ENCODE measurements at places on chromosomes 16 and 17.

- DNase-seq, result no peak
Observed at GRCh38 chr17:17298108-17298507, 5.1 kb upstream of the NT5M start.

DNA sequence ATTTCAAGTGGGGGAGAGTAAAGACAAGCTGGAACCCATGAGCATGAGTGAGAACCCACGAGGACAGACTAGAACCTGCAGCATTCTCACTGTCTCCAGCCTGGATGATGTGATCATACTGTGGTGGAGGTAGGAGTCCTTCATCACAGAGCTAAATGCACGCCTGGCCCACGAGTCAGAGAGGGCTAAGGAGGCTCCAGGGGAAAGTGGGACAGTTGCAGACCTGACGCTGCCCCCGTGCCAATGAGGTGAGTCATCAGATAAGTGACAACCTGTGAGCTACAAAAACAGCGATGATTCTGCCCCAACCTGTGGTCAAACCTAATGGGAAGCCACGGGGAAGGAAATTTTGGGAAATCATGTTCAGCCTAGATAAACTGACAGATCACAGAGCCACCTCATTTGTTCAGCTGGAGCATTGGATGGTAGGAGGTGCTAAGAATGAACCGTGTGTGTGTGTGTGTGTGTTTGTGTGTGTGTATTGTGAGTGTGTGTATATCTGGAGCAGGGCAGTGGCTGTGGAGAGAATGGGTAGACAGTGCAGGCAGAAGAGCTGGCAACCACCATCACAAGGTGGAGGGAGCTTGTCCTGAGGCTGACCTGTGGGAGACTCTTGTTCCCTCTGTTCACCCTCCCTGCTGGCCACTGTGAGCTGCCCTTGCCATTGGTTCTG is 131.8 kb downstream of the UTP18 start:
- DNase-seq, result no peak

DNA sequence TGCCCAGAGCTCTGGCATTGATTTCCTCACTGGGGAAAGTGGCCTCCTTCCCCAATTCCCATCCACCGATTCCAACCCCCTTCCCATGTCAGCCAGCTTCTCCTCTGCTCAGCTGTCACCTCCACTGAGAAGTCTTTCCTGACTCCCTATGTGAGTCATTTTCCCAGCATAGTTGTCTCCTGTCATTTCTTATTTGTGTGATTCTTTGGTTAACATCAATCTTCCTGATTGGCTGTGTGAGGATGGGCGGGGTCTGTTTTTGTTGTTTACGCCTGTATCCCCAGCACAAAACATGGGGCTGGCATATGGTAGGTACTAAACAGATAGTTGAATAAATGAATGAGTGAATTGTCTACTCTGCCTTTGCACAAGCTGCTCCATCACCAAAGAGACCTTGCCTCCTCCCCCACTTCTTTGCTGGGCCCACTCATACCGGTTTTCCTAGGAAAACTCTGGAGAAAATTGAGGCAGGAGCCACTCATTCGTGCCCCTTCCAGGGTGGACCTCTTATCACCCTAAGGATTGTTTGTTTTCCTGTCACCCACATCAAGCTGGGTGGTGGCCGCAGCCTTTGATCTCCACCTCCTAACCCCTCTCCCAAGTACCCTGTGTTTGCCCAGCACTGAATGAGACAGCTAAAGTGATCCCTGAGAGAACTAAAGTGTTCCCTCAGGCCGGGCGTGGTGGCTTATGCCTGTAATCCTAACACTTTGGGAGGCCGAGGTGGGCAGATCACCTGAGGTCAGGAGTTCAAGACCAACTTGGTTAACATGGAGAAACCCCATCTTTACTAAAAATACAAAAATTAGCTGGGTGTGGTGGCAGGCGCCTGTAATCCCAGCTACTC is 1.2 kb upstream of the GRB7 start:
- DNase-seq, result no peak

GRCh38 chr16:84091460-84091859 is 25.3 kb downstream of the MBTPS1 start:
- DNase-seq, result no peak

DNA sequence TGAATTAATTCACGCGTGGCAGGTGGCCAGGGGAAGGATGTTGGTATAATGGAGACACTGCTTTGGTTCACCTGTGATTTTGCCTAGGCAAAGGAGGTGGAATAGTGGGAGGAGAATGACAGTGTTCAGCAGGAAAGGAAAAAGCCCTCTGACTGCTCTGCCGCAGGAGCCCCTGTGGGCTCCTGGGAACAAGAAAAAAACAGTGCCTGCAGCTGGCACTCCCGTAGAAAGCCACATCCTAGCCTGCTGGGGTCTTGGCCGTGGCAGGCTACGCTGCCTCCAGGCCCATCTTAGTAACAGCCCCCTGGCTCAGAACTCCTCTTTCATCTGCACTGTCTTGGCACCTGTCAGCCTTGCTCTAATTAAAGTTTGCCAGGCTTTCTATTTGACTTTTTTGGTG is 20.6 kb downstream of the ADORA2B start:
- DNase-seq, result no peak

DNA sequence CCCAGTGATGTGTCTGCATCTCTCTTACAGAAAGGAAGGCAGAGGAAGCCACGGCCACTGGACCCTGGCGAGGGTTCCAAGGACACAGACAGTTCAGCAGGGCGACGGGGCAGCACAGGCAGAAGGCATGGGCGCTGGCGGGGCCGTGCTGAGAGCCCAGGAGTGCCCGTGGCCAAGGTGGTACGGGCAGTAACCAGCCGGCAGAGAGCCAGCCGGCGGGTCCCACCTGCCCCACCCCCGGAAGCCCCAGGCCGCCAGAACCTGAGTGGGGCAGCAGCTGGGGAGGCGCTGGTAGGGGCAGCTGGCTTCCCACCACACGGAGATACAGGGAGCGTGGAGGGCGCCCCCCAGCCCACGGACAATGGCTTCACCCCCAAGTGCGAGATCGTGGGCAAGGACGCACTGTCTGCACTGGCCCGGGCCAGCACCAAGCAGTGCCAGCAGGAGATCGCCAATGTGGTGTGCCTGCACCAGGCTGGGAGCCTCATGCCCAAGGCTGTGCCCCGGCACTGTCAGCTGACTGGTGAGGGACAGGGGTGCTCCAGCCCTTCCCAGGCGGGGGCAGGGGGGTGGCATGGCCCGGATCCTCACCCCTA is 7.8 kb downstream of the XYLT2 start:
- no peak for DNase-seq

DNA sequence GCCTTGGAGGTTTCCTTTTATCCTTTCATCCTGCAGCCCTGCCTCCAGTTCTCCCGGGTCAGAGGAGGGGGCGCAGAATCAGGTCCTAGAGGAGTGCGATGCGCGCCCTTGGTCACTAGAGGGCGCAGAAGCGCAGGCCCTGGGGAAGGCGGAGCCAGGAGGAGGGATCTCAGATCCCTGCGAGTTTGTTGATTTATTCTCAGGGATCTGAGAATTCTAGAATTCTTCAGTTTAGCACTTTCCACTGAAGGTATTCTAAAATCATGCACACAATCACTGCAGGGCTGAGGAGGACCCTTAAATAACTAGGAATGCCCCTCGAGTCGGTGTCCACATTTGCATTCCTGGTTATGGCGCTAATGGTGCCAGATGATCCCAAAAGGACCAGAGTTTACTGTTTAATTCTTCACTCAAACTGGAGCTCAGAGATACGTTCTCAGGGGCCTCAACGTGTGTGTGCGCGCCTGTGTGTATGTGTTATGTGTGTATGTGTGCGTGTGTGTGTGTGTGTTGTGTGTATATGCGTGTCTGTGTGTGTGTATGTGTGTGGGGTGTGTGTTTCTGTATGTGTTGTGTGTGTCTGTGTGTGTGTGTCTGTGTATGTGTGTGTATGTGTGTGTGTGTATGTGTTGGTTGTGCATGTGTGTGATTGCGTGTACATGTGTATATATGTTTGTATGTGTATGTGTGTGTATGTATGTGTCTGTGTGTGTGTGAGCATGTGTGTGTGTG is 6.9 kb upstream of the ELAC2 start:
- no peak for DNase-seq

GRCh38 chr16:16108759-16109158 is 114.5 kb downstream of the ABCC6 start:
- DNase-seq, result no peak

GRCh38 chr16:47815655-47816054 is 340.1 kb downstream of the ABCC12 start:
- DNase-seq, result no peak

- no peak for DNase-seq
Observed at GRCh38 chr16:30523768-30524574, 2.4 kb downstream of the ZNF768 start.
